ENCODE measurements at places on chromosomes 1 and 21.

GRCh38 chr1:151419819-151420218 lies 20.4 kb downstream of the PSMB4 start:
- DNase-seq: no peak

GRCh38 chr1:155301342-155301841 lies at the start of gene PKLR:
PKLR (minus strand) TSS chr1:155301438; CDS start chr1:155301395, 43 bp downstream.
- no peak for DNase-seq

DNA sequence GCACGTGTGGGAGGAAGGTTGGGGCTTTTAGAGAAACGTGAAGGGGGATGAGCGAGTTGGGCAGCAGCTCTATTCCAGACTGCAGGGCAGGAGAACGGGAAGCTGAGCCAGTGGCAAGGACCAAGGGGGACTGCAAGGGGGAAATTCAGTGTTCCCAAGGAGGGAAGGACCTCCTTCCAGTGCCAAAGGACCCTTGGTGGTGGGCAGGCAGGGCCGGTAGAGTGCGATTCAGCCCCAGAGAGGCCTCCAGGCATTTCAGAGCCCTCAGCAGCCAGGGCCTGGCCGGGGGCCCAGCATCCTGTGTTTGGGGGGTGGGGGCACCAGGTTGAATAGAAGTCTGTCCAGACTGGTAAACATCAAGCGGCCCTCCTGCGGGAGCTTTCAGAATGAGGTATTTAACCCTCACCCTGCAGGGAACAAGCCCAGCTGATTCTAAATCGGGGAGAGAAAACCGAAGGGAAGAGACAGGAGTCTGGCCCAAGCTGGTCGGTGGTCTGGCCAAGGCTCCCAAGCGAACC lies 2.3 kb downstream of the COL9A2 start:
- no peak for DNase-seq

DNA sequence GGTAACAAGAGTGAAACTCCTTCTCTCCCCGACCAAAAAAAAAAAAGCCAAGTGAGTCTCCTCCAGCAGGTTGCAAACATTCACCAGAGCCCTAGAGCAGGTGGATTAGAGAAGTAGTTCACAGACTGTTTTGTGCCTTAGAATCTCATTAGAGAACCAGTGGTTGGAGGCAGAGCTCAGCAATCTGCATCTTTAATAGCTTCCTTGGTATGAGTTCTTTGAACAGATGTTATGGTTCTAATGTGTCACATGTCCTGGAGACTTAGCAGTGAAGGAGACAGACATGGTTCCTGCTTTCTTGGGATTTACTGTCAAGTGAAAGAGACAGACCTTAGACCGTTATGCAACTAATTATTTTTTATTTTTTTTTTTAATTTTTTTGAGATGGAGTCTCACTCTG lies 26.8 kb downstream of the SESN2 start:
- DNase-seq: no peak

DNA sequence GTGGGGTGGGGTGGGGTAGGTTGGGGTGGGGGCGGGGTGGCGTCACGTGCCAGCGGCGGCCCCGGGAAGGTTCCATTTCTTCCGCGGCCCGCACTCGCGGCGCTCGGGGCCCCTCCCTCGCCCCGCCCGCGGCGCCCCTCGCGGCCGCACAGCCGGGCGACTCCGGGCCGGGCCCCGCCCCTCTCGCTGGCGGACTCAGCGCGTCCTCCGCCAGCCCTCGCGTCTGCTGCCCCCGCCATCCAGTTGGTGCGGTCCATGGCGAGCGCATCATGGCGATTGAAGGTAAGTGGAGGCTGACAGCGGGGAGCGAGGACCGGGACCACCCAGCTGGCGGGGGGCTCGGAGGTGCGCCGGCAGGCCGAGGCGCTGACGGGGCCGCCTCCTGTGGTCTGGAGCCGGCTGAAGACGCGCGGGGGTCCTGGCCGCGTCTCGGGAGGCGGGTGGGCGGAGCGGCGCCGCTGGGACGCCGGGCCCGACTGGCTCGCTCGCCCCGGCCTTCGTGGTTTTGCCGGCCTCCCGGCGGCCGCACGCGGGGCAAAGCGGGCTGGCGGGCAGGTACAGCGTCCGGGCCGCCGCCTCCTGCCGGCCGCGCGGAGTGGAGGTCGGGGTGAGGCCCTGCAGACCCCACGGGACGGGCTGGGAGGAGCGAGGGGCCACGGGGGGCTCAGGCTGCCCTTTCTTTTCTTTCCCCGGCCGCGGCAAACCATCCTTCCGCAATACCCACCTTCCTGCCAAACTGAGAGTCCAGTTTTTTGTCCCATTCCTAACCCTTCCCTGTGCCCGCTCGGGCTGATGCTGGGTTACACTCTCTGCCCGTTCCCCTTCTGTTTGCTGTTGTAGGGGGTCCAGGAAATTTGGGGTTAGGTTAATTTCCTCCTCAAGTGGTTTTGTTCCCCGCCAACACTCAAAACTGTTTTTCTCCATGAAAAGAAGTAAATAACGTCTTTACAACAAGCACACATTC lies at the start of gene SYT14:
Gene SYT14 (plus strand): TSS at position 222 of the 964 bp plus-strand sequence. CDS start 48 bp downstream, at position 270.
- peak; percentile 29 for DNase-seq

- no peak for DNase-seq
Measured at GRCh38 chr1:30668546-30669327, 54.6 kb downstream of the MATN1 start.

GRCh38 chr1:86913399-86913895 lies 479 bp downstream of the SELENOF start:
- DNase-seq: no peak

GRCh38 chr1:180560200-180560867 lies 1.6 kb downstream of the OVAAL start:
- peak; percentile 15 for DNase-seq

- DNase-seq: no peak
Measured at GRCh38 chr1:9239622-9240401, 5.2 kb downstream of the H6PD start.

DNA sequence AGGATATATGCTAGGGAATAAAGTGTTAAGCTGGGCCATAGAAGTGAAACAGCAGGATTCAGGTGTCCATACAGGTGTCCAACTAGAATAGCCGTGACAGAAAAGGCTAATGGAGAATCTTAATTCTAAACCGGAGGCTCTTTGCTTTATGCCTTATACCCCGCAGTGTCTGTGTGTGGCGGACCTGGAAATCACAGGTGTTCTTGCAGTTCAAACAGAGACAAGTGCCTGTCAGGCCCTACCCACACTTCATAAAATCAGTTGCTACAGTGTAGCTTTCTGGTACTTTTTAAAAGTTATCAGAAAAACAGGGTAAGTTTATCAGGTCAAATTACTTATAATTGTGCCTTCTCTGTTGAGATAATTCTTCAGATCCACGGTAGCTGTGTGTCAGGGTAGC lies 293.9 kb downstream of the LRRC7 start:
- DNase-seq: no peak

DNA sequence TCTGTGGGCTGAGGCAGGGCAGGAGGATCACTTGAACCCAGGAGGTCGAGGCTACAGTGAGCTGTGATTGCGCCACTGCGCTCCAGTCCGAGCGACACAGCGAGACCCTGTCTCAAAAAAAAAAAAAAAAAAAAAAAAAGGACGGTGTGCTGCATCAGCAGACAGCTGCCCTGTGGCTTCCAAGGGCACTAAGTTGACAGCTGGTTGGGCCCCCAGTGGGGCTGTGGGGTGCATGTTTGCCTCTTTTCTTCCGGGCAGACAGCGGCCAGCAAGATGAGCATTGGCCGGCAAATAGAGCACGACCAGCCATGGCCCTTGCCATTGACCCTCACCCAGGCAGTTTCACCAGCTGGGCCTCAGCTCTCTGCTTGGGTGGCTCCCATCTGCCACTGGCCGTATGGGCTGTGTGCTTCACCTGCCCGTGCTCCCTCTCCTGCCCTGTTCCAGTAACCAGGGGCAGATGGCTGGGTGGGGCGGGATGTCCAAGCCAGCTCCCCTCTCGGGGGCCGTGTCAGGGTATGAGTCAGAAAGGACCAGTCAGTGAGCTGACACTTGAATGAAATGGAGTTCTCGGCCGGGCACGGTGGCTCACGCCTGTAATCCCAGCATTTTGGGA lies 12.3 kb upstream of the SLC25A34 start:
- no peak for DNase-seq

DNA sequence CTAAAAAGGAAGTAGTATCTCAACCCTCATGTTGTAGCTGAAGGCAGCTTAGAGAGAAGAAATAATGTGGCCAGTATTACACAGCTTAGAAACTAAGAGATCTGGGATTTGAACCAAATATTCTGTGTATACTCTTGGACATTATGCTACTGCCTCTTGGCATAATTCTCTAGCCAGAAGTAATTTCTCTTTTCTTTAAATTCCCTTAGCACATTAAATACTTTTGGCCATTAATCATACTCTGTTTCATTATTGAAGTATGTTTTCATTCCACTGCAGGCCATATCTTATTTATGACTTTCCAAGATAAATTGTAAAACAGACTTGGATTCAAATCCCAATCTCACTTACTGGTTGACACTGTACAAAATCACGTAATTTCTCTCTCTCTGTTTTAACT lies 181.3 kb upstream of the SPAG17 start:
- no peak for DNase-seq

GRCh38 chr1:71068325-71069240 lies 12.3 kb downstream of the ZRANB2 start:
- DNase-seq: no peak
